Mucosa of gallbladder (tissue), 1 donor: ENCODE measurements at places on chromosomes 1 and 21.

DNA sequence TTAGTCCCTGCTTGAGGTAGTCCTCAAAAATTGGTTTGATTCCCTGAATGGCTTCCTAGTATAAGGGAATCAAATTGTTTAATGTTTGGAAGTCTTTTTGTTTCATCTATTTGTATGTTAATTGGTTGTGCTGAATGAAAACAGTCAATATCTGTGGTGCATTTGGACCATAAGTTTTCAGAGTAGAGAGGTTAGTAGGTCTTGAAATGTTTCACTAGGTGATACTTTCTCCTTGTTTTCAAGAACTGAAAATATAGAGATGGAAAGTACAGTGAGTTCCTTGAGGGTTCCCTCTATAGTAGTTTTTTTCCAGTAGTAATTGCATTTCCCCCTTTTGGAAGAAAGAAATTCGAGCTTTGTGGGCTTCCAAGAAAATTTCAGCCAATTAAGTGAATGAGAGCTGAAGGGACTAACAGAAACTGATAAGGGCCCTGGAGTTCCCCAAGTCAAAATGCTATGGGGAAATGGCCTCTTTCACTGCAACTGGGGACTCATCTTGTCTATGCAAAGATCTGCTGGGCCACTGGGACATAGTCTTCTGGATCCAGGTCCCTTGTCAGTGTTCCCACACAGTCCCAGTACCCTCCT lies 18.6 kb upstream of the CEP350 start:
- no peak for DNase-seq

- no peak for DNase-seq
These were observed 21.5 kb upstream of the SLC44A5 start for GRCh38 chr1:75632350-75632949.

DNA sequence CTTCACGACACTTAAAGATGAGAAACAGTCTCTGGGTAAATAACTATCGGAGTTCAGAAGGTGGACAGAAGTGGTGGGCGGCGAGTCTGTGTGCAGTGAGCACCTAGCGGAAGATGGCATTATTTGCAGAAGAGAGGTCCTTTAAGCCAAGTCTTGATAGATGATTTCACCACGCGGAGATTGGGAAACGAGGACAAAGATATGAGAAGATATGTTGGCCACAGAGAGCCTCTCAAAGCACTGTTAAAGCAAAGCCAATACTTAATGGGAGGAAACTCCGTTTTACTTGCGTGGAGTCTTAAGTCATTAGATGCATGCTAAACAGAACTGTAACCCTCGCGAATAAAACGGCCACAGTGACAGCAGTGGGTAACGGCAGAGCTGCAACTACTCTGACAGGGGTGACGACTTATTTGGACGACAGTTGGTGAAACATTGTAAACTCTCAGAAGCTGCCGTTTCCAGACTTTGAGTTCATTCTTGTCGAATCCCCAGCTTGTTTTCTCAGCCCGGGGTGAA lies 577 bp upstream of the CEP350 start:
- DNase-seq = peak; percentile 22

GRCh38 chr1:182453631-182454030 lies 3.7 kb downstream of the RGSL1 start:
- no peak for DNase-seq

DNA sequence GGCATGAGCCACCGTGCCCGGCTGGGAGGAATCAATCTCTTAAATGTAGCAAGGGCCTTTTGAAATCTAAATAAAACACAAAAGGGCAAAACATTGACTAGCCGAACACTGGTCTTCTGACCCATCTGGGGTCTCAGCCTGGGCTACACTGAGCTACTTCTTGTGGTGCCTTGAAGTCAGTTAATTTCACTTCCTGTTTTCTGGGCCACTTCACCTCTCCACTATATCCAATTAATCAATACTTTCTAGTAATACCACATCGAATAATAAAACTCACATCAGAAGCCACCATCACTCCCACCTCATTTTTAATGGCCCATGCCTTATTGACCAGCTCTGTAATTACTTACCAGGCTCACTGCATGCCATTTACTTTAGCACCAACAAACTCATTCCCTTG lies 138.0 kb upstream of the SAMSN1 start:
- no peak for DNase-seq
